HuH-7 (cell line): ENCODE measurements at places on chromosomes 11 and 22.
A peak's percentile ranks its signal among the peaks of the same experiment; 100 is the strongest.

DNA sequence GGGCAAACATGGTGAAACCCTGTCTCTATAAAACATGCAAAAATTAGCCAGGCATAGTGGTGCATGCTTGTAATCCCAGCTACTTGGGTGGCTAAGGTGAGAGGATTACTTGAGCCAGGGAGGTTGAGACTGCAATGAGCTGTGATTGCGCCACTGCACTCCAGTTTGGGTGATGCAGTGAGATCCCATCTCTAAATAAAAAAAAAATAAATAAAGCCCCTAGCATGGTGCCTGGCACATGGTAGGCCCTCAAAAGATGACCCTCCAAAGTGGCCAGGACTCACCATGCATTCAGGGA is 74.6 kb downstream of the PTPRJ start:
- DNase-seq, result no peak

GRCh38 chr11:132670921-132671675 is 861.2 kb downstream of the OPCML start:
- DNase-seq, result no peak

DNA sequence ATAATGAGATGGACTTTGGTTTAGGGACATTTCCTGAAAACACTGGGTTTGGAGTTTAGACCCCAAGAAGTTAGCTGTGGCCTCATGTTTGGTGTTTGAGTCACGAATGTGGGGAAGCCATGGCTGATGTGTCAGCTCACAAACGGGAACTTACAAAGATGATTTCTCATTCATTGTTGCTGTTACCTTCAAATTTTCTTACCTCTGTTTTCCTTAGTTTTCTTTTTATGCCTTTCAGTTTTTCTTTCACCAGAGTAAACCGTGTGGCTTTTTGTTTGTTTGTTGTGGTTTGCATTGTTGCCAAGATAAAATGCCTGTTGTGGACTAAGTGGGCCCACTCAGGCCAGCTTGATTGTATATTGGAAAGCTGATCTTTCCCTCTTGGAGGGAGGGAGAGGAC is 89.1 kb downstream of the SWAP70 start:
- no peak for DNase-seq

DNA sequence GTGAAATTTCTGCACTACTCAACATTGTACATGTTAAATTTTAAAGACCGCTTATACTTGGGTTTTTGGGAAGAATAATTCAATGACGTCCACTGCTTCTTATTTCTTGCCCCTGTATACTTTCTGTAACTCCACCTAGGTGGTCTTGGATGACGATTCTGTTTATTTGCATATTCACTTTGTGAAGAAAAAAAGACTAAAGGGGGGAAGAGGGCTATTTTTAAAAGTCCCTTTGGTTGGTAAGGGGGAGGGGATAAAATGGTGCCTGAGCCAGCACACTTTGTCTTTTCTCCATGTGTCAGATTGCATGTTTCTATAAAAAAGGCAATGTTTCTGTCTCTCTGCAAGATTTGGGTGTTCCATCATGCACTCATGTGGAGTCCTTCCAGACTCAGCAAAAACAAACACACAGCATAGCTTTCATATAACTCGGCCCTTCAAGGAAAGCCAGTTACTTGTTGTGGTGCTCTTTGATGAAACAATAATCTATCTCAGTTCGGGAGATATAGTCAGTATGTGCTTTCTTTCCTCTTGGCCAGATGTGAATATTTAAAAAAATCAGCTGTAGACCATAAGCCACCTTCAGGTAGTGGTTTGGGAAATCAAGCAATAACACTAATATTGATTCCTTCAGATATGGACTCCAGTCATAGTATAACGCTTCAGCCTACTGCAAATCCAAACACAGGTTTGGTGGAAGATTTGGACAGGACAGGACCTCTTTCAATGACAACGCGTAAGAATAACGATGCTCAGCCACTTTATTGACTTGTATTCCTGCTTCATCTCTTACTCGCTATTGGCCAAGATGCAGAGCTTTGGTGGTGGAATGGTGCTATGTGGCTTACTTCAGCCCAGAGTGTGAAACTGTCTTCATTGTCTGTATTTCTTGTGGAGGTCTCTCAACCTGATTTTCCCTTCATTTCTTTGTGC is 68.8 kb downstream of the CD44 start:
- no peak for DNase-seq

DNA sequence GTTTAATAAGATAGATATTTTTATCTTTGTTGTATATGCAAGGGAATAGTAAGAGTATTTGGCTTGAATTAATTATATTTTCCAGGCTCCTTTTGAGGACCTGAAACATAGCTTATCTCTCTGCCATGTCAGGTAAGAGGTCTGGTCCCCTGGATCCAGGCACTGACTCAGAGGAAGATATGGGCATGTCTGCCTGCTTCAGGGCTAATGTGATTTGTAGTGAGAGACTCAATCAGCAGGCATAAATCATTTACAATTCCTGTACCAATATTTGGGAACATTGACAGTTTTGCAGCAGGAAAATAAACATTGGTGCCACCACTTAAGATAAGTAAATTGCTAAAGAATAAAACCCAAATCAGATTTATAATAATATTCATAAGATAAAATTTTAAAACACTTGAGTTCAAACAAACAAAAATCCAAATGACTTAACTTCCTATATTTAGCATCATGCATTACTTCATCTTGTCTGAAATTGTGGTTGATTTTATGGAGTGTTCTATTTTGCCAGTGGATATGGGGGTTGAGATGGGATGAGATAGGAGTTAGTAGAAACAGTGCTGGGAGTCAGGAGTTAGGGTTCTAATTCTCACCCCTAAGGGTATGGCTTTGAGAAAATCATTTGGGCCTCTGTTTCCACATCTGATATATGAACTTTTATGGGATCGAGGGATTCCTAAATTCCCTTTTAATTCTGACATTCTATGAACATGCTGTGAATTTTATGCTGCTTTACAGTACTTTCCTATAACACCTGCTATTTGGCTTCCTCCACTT is 5.1 kb upstream of the CALCA start:
- DNase-seq, result no peak

DNA sequence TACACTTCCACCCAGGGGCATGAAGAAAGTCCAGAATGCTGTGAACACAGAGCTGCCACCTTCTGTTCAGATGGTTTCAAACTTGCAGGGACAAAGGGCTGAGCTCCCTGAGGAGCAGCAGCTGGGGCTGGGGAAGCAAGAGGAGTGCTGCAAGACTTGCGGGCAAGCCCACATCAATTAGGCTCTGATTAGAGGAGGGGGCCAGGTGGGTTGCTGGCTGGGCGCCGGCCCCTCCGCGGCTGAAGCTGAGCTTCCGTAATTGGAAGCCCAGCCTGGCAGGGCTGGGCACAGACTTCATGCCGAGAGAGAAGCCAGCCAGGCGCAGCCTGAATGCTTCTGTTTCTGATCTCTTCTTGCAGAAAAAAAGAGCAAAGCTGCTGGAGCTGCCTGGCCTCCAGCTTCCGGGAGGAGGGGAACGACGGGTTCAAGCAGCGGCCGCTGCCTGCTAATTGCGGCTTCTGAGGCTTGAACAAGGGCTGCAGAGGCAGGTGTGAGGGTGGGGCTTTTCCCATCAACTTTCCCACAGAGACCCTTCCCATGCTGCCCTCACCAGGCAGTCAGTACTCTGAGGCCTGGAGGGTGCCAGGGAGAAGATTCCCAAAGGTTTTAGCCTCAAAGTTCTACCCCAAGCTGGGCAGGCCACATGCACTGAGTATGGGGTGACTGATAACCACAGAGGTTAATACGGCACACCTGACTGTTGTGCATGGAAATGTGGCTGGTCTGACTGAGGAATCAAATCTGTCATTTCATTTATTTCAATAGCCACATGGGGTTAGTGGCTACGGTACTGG is 91.1 kb upstream of the LMO1 start:
- DNase-seq, result no peak

DNA sequence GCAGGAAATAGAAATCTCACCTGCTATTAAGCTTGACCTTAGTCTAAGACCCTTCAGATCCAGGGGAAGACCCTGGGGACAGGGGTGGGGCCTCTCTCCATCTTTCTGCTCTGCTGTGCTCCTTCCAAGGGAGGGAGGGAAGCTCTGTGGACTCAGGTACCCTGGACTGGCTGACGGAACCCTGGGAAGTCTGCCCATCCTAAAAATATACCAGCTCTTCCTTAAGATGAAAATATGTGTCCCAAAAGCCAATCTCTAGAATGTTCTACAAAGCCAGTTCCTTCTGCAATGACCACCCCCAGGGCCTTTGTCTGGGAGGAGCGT is 73.7 kb downstream of the RTL6 start:
- DNase-seq, result no peak

GRCh38 chr11:74647404-74647803 is 55.0 kb downstream of the POLD3 start:
- no peak for DNase-seq

DNA sequence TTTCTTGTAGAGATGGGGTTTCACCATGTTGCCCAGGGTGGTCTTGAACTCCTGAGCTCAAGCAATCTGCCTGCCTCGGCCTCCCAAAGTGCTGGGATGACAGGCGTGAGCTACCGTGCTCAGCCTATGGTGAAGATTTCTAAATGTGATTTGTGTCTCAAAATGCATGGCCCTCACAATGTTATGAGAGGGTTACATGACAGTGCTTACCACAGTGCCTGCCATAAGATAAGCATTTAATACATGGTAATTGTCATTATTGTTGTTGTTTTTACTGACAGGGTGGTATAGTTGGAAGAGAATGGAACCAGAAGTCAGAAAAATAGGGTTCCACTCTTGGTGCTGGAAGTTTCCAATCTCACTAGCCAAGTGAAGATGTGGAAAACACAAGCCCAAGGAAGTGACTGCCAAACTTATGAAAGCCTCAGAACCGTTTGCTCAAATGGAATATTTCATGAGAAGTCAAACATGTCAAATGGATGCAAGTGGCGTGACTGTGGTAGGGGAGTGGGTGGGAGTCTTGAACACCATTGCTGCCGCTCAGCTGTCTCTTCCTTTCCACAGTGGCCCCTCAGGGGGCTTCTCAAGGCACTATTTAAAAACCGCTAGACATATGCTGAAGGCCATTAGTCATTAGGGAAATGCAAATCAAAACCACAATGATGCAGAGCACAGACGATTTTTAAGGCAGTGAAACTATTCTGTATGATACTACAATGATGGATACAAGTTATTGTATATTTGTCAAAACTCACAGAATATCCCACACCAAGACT is 29.1 kb upstream of the LMO2 start:
- no peak for DNase-seq

- no peak for DNase-seq
Measured at GRCh38 chr11:109845437-109845836, 247.8 kb upstream of the ZC3H12C start.

DNA sequence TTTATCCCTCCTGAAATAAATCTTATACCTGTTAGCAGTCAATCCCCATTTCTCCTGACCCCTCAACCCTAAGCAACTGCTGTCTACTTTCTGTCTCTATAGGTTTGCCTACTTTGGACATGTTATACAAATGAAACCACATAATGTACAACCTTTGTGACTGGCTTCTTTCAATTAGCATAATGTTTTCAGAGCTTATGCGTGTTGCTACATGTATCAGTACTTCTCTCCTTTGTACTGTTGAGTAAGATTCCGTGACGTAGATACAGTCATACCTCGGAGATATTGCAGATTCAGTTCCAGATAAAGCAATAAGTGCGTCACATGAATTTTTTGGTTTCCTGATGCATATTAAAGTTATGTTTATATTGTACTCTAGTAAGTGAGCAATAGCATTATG is 127.3 kb downstream of the MORC2 start:
- DNase-seq, result no peak

- DNase-seq, result peak; percentile 95
Measured at GRCh38 chr22:50252082-50253045, 1.3 kb upstream of the HDAC10 start.

DNA sequence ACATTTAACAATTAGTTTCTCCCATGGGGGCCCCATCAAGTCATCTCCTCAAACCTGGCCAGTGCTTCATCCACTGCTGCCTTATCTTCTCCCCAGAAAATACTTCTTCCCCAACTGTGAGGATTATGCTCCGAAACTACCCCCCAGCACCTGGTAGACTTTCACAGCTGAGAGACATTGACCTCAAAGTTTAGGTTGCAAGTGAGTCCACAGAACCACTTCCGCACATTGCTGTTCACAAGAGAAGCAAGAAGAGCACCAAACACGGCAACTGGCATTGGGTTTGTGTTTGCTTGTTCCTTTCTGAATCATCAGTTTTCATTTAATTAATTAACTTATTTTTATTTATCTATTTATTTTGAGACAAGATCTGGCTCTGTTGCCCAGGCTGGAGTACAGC is 6.1 kb downstream of the MCHR1 start:
- no peak for DNase-seq

- no peak for DNase-seq
Measured at GRCh38 chr22:49046000-49046545, 781.6 kb downstream of the BRD1 start.

GRCh38 chr22:41526226-41526829 is 17.9 kb downstream of the POLR3H start:
- DNase-seq, result no peak

GRCh38 chr11:17650127-17650911 is 69.1 kb upstream of the MYOD1 start:
- no peak for DNase-seq
